Mesothelial cell of epicardium (in vitro differentiated cells): ENCODE measurements at places on chromosomes 13 and 19.

DNA sequence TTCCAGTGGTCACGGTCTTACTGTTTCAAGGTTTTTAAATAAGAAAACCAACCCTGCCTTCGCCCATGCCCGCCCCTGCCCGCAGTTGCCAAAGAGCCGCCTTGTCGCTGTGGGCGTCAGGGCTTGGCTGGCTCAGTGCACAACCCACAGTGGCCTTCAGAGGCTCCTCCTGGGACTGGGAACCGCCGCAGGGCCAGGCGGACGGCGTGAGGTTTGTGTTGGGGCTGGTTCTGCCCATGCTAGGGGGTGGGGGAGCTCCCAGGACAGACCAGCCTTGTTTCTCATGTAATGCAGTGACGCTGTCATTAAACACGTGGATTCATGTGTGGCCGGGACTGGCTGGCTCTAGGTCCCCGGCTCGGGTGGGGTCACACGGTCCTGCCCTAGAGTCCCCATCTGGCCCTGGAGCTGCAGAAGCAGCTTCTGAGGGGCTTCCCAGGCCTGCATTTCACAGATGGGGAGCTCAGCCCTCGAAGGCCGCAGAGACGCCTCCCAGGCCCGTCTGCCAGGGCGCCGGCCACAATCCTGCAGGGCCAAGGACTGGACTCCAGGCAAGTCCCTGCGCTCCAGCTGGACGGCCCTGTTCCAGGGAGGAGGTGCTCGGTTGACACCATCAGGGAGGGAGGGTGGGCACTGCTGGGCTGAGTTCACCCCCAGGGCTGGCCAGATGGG lies 2.4 kb upstream of the TEKTIP1 start:
- DNase-seq = no peak

- DNase-seq = no peak
Observed at GRCh38 chr13:111242585-111242984, 77.9 kb upstream of the TEX29 start.

- DNase-seq = no peak
Observed at GRCh38 chr13:112799394-112799793, 109.6 kb downstream of the ATP11A start.

DNA sequence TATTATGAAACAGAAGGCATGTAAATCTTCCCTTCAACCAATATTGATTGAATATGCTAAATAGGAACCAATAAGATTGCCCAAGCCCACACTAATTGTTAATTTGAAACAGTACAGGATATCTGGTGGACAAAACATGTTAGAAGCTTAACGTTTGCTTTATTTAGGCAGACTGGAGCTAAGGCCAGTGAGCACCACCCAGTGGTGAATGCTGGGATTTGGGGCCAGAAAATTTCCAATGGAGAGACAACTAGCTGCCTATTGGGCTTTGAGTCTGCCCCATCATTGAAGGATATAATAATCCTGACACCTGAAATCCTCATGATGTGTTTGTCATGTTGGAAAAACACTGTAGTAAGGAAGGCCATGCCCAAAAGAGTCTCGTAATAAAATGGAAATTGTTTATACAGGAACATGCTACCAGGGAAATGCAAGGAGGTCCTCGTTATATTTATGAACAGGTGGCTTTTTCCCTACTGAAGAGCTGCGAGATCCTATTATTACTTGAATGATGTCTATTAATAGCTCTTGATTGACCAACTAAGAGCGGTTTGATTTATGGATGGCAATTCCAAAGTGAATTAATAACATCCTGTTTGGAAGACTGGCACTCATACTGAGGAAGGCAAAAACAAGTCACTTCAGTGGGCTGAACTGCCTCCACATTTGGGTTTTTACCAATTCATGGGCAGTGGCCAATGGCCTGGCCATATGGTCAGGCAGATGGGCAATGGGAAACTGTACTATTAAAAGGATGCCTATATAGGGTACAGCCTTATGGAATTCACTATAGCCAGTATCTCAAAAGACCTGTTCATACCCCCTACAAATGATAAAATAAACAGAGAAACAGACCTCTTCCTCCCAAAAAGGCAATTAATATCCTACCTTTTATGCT lies 8.7 kb downstream of the SIGLECL1 start:
- no peak for DNase-seq

GRCh38 chr13:109963960-109964563 lies 177.7 kb upstream of the IRS2 start:
- DNase-seq = no peak
